ENCODE measurements at places on chromosomes 11 and 22.

- DNase-seq = no peak
These were observed 3.8 kb upstream of the CYB5R2 start for GRCh38 chr11:7677071-7677470.

DNA sequence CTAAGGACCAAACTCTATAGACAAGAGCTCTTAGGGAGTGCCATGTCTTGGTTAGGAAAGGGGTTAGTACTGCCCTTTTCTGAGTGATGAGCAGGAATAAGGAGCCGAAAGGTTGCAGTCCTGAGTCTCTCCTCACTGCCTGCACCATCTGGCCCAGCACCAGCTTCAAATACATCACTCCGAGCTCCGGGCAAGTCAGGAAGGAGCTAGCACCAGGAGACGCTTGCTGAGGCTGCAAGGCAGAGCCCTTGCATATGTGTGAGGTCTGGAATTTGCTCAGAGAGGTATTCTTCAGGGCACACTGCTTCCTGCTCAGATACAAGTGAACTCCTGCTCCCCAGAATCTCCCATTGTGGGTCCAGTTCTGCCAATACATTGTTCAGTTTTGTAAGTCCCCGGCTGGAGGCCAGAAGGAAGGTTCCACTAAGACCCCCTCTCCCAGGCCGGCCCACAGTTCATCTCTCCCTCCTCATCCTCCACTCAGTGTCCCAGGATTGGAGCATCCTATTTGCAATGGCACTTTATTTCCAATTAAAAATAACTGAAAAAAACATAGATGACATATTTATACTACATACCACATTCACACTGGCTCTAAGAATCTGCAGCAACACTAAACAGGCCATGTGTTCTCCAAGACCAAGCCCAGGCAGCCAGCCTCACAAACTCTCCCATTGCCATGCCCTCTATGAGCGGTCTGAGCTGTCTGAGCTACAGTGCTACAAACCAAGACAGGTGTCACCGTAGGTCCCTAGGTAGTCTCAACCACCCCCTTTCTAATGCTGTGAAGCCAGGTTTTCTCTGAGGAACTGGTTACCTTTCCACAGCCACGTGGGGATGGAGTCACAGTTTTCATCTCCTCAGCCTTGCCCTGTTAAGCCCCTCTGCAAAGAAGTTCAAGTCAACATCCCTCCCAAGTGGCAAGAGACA is 55.1 kb upstream of the SPATA19 start:
- no peak for DNase-seq

GRCh38 chr22:48182846-48183805 is 1420.7 kb downstream of the TBC1D22A start:
- DNase-seq = no peak

DNA sequence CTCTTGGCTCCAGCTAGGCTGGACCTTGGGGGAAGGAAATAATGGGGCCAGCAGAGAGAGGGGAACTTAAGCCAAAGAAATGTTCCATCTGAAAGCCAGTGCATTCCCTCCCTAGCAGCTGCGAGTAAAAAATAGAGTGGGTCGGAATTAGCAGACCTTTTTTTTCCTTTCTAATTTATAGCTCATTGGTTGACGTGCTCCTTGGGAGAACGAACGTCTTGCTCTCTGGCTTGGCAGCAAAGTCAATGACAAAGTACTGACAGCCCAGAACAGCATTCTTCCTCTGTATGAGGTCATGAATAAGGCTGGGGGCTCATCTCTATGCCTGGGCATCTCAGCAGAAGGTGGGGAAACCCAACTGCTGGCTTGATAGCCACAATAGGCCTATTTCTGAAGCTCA is 65.0 kb downstream of the SEZ6L start:
- no peak for DNase-seq
